Mesothelial cell of epicardium (in vitro differentiated cells): ENCODE measurements at places on chromosomes 12 and 14.

DNA sequence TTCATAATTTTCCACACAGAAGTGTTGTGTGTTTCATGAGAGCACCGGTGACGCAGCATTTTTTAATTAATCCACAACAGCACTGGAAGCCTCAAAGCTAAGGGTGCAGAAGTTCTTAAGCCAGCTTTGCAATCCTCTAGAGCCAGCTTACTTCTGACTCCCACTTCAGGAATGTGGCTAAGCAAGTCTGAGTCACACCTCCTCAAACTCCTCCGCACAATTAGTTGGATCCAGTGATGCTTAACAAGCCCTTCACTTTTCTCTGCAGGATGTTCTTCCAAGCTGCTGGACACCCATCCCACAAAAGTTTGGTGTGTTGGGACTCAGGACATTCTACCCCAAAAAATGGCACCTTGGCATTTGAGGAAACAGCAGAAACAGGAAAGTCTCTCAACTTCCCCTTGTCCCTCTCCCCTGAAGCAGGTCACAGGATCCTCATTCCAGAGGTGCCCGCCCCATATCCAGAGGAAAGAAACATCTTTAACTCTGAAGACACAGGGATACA lies 210.0 kb downstream of the PPM1H start:
- no peak overlapping the region for H3K4me3 ChIP-seq
- peaks cover 69% of the 10 kb centered on the region for H3K4me1 ChIP-seq
- peak overlapping the region; percentile 90 for H3K27ac ChIP-seq
- H3K27me3 ChIP-seq, result no peaks in the 10 kb centered on the region
- no peaks in the 10 kb centered on the region for H3K36me3 ChIP-seq

- no peak overlapping the region for H3K4me3 ChIP-seq
- H3K36me3 ChIP-seq, result no peaks in the 10 kb centered on the region
- peaks cover 4% of the 10 kb centered on the region for H3K4me1 ChIP-seq
- H3K27ac ChIP-seq, result no peak overlapping the region
- peaks cover 16% of the 10 kb centered on the region for H3K27me3 ChIP-seq
These were observed 68.4 kb downstream of the CRACR2A start for GRCh38 chr12:3684449-3685051.

GRCh38 chr14:72060460-72060859 lies 128.2 kb downstream of the RGS6 start:
- no peaks in the 10 kb centered on the region for H3K36me3 ChIP-seq
- H3K27ac ChIP-seq, result no peak overlapping the region
- DNase-seq, result no peak
- H3K4me1 ChIP-seq, result no peaks in the 10 kb centered on the region
- H3K27me3 ChIP-seq, result peaks cover 12% of the 10 kb centered on the region

DNA sequence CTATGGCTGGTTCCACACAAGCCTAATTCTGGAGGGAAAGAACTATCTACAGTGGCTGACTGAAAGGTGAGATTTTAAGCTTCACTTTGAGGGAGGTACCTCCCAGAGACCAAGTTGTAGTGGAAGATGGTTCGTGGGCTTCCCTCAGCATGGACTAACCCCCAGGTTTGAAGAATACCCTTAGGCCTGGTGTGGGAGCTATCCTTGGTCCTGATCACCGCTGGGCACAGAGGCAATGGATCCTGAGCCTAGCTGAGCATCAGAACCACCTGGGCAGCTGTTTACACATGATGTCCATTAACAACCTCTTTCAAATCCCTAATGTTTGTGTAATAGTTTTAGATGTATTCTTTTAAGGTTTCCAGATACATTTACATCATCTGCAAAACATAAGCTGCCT lies 10.3 kb downstream of the DAO start:
- H3K4me3 ChIP-seq, result no peak overlapping the region
- no peak overlapping the region for H3K27ac ChIP-seq
- no peaks in the 10 kb centered on the region for H3K36me3 ChIP-seq
- H3K4me1 ChIP-seq, result no peaks in the 10 kb centered on the region
- peaks cover 2% of the 10 kb centered on the region for H3K27me3 ChIP-seq

DNA sequence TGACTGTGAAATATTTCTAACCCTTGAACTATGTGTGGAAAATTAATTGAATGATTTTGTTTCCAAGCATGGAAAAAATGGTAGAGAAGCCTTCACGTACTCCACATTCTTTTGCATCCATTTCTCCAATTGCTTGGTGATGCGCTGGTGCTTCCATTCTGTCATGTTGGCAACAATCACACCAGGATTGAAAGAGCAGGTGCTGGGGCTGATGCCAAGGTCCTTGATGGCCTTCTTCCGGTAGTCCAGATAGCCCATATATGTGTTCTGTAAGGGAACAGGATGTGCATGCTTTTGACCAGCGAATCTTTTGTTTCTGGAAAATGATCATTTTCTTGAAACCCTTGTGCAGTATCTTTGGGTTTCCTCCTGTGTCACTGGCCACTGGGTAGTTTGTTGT lies 28.6 kb downstream of the TDG start:
- no peak overlapping the region for H3K27ac ChIP-seq
- H3K4me1 ChIP-seq, result peaks cover 7% of the 10 kb centered on the region
- no peak overlapping the region for H3K4me3 ChIP-seq
- DNase-seq, result no peak

- H3K36me3 ChIP-seq, result no peaks in the 10 kb centered on the region
- no peak overlapping the region for H3K27ac ChIP-seq
- DNase-seq, result no peak
- no peaks in the 10 kb centered on the region for H3K27me3 ChIP-seq
- peaks cover 10% of the 10 kb centered on the region for H3K4me1 ChIP-seq
These were observed 52.3 kb downstream of the PLEKHA5 start for GRCh38 chr12:19181666-19182426.

GRCh38 chr12:124452576-124453331 lies 114.7 kb downstream of the NCOR2 start:
- H3K4me3 ChIP-seq, result no peak overlapping the region
- no peak for DNase-seq
- no peak overlapping the region for H3K27ac ChIP-seq
- peaks cover 16% of the 10 kb centered on the region for H3K36me3 ChIP-seq
- no peaks in the 10 kb centered on the region for H3K27me3 ChIP-seq
- peaks cover 2% of the 10 kb centered on the region for H3K4me1 ChIP-seq

- H3K4me1 ChIP-seq, result peaks cover 8% of the 10 kb centered on the region
- no peak for DNase-seq
- no peak overlapping the region for H3K27ac ChIP-seq
- no peak overlapping the region for H3K4me3 ChIP-seq
These were observed 85.1 kb downstream of the PITPNM2 start for GRCh38 chr12:123065676-123066383.

- H3K27ac ChIP-seq, result peak overlapping the region; percentile 86
- no peaks in the 10 kb centered on the region for H3K36me3 ChIP-seq
- H3K27me3 ChIP-seq, result no peaks in the 10 kb centered on the region
- no peak for DNase-seq
- peaks cover 5% of the 10 kb centered on the region for H3K4me1 ChIP-seq
- H3K4me3 ChIP-seq, result peak overlapping the region; percentile 81
These were observed 1.2 kb downstream of the ULK1 start for GRCh38 chr12:131895640-131896079.

- H3K36me3 ChIP-seq, result peaks cover 12% of the 10 kb centered on the region
- H3K27me3 ChIP-seq, result no peaks in the 10 kb centered on the region
- no peak overlapping the region for H3K4me3 ChIP-seq
- H3K27ac ChIP-seq, result no peak overlapping the region
These were observed 28.5 kb upstream of the MAGOHB start for GRCh38 chr12:10641735-10642500.

DNA sequence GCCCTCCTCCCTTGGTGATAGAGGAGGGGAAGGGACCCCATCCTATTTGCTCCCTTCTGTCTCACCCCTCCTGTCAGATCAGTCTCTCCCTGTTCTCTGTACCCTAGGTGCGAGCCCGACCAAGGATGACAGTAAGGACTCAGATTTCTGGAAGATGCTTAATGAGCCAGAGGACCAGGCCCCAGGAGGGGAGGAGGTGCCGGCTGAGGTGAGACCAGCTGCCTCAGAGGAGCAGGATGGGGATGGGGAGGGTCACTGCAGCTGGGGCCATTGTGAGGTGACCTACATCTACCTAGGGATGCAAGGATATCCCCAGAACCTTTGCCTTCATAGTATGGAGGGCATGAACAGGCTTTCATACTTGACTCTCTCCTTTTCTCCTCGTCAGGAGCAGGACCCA lies 22.2 kb downstream of the AGAP2 start:
- H3K27me3 ChIP-seq, result no peaks in the 10 kb centered on the region
- H3K36me3 ChIP-seq, result peaks cover 42% of the 10 kb centered on the region
- DNase-seq, result no peak
- H3K27ac ChIP-seq, result no peak overlapping the region
- no peak overlapping the region for H3K4me3 ChIP-seq

DNA sequence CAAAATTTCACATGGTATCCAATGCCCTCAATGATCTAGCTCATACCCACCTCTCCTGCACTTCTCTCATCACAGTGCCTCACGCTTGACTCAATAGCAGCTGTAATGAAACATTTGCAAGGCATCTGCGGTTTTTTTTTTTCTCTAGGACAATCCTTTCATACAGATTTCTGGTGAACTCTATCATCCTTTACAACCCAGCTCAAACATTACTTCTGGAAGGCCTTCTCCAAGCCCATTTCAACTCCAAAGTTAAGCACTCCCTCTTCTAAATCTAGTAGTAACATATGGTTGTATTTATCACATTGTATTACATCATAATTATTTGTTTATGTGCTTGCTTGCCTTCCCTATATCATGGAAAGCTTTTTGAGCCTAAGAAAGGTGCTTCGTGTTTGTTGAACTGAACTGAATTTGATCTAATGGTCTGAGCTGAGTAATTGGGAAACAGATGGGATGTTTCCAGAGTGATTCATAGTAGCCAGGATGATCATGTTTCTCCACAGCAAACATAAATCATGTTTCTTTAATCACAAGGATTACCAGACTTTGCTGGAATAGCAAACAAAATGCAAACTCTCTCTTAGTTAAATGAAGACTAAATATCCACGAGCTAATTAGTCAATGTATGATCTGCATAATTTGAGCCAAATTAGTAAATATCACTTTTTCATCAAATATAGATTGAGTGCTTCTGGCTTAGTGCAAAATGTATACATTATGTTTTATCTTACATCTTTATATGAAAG lies 14.3 kb downstream of the CFL2 start:
- no peaks in the 10 kb centered on the region for H3K36me3 ChIP-seq
- H3K4me3 ChIP-seq, result no peak overlapping the region
- H3K27me3 ChIP-seq, result no peaks in the 10 kb centered on the region
- no peak for DNase-seq
- peak overlapping the region; percentile 79 for H3K27ac ChIP-seq

DNA sequence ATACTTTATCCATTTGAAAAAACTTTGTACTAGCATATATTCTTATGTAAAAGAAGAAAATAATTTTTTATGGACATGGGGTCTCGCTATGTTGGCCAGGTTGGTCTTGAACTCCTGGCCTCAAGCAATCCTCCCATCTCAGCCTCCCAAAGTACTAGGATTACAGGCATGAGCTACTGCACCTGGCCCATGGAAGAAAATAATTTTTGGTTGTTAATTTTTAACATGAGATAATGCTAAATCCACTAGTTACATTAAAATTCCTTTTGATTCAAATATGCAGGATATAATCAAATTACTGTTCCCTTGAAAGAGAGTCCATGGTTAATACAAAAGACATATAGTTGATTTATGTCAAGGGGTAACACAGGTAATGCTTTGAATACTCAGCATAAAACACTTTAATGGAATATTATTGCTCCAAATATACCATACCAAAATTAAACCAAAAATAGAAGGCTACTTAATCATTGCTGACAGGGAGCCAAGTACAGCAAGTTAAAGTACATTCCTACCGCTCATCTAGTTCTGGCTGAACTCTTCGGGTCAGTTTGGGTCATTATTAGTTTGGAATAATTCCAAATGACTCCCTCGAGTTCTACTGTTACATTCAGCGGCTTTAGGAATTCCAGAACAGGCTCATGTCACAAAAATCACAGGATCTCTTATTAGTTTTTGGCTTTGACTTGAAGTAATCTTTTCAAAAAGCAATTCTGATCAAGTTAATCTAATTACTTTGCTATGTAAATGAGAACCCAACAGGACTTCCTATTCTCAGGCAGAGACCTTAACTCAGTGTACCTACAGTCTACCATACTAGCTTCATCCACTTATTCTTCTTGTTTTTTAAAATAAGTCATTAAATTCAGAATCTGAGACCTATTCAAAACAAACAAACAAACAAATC lies 6.1 kb downstream of the SOS2 start:
- H3K27me3 ChIP-seq, result no peaks in the 10 kb centered on the region
- peaks cover 13% of the 10 kb centered on the region for H3K36me3 ChIP-seq
- DNase-seq, result no peak
- peak overlapping the region; percentile 27 for H3K4me3 ChIP-seq
- H3K27ac ChIP-seq, result peak overlapping the region; percentile 90

DNA sequence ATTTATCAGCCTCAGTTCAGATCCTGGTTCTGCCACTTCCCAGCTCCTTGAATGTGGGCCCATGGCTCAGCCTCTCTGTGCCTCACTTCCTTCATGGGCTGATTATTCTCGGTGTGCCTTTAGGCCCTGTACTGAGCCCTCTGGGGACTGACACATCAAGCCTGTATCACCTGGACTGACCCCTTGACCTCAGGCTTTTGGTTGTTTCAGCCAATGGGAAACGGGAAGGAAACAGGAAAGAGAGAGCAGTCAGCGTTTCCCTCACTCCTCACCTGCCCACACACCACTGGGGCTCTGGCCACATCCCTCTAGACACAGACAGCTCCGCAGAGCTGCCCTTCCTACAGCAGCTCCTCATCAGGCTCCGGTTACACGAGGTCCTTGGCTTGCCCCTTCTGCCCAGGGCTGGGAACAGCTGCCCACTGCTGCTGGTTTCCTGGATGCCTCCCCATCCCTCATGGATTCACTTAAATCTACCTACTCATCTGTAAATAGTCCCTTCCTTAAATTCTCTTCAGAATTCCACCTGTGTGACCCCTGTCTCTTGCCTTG lies 37.0 kb upstream of the ITPR2 start:
- H3K27me3 ChIP-seq, result no peaks in the 10 kb centered on the region
- no peaks in the 10 kb centered on the region for H3K36me3 ChIP-seq
- H3K4me3 ChIP-seq, result no peak overlapping the region
- peak overlapping the region; percentile 22 for H3K27ac ChIP-seq

- H3K27me3 ChIP-seq, result no peaks in the 10 kb centered on the region
- DNase-seq, result no peak
- no peak overlapping the region for H3K4me3 ChIP-seq
- H3K27ac ChIP-seq, result peak overlapping the region; percentile 86
These were observed 26.8 kb upstream of the BMAL2 start for GRCh38 chr12:27305673-27306456.

DNA sequence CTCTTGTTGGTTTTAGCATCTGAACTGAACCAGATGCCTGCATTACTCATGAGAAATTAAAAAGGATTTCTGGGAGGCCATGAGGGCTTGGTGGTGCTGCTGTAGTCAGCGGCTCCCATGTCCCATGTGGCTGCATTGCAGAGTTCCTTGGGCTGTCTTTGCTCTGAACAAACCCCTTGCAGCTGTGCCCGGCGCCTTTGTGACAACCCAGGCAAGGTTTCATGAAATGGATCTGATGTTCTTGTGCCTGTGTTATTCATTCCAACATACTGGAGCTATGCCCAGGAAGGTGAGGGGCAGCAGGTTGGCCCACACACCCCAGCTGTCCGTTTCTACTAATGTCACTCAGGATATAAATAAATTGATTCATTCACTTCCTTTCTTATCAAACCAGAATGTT lies 40.8 kb downstream of the TGFB3 start:
- H3K36me3 ChIP-seq, result peaks cover 6% of the 10 kb centered on the region
- no peaks in the 10 kb centered on the region for H3K27me3 ChIP-seq
- H3K27ac ChIP-seq, result no peak overlapping the region
- DNase-seq, result no peak
- no peaks in the 10 kb centered on the region for H3K4me1 ChIP-seq
- no peak overlapping the region for H3K4me3 ChIP-seq
